Germinal center (tissue), 1 donor: ENCODE measurements at places on chromosomes 13 and 19.

DNA sequence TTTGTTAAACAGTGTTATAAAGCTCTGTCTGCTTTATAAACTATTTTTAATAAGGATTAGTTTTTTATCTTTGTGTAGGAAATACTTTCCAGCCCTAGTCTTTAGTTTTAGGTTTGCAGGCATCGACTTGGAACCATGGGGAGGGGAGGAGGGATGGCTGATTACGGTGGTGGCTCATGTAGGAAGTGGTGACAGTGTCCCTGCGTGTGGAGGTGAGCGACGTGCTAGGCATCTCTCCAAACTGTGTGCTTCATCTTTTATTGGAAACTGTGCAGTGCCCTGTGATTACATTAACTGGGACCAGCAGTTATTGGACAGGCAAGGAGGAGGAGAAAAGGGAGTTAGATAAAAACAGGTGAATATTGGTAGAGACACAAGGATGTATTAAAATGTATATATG, 203.8 kb downstream of the ATP8A2 start:
- no peak for DNase-seq

- no peak for DNase-seq
Observed at GRCh38 chr19:47019431-47020041, at the start of gene NPAS1. TSS of gene NPAS1 (plus strand) at chr19:47019837. CDS start at chr19:47021048, 1,211 bp downstream.

- DNase-seq = no peak
Observed at GRCh38 chr19:47152632-47153031, 22.0 kb downstream of the SAE1 start.

DNA sequence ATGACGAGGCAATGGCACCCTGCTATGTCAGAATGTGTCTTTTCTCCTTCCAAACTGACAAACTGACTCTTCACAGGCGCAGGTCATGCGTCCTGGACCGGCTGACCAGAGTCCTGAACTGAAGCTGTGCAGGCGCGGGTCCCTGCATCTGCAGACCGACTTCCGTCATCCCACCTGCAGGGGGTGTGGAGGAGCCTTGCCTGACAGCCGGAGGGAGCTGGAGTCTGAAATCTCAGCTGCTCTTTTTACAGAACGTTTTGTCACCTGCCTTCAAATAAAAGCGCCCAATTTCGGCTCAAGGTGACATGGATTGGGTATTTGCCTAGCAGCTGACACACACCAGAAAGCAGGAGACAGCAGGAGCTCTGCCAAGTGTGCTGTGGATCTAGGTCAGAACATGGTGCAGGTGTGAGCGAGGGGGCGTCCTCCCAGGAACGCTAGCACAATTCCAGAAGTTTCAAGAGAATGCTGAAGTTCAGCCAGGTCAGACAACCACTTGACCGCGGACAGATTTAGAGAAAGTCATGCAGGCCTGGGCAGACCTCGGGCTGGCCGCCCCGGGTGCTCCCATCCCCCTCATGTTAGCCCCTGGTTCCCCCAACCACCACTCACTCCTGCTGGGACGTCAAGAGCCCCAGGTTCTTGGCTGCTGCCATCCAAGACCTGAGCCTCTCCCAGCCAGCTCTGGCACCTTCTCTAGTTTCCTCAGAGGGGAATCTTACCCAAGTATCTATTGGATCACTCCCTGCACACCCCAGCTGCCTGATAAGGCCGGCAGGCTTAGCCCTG, 32.8 kb downstream of the ELL start:
- no peak for DNase-seq

- DNase-seq = no peak
Observed at GRCh38 chr19:711254-711653, 2.5 kb downstream of the PALM start.

- no peak for DNase-seq
Observed at GRCh38 chr13:104477261-104477660, 1411.0 kb upstream of the SLC10A2 start.

GRCh38 chr13:108049211-108049610, 166.1 kb downstream of the LIG4 start:
- DNase-seq = no peak

DNA sequence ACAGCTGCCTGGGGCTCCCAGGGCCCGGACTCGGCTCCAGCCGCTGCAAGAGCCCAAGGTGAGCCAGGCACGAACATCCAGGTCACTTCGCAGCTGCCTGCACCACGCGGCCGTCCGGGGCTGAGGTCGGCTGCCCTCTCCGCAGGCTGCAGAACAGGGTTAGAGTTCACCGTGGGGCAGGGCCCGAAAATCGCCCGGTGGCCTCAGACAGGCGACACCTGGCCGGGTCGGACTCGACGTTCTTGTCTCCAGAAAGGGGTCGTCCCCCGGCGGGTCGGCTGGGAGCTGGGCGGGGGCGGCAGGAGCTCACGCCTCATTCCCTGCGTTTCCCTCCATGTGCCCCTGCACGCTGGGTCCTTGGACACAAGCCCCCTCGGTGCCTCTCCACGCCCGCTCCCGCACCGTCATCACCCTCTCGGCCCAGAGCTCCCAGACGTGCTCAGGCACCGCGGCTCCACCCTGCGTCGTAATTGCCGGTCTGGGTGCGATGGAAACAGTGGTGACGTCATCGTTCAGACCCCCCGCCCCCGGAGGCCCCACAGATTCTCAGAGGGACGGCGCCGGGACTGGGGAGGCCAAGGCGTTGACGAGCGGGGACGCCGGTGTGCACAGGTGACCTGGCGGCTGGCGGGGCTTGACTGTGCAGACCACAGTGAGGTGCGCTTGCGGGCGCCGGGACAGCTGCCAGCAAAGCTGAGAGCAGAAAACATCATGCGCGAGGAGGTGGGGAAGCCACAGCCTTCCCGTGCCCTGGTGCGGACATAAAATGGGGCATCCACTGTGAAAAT, 4.0 kb upstream of the GRIN3B start:
- DNase-seq = peak; percentile 29

- no peak for DNase-seq
Observed at GRCh38 chr13:74819549-74819948, 662.4 kb downstream of the TBC1D4 start.

- DNase-seq = no peak
Observed at GRCh38 chr13:79525064-79525857, 44.3 kb downstream of the NDFIP2 start.

- peak; percentile 49 for DNase-seq
Observed at GRCh38 chr13:113029487-113030258, 60.7 kb downstream of the MCF2L start.

- no peak for DNase-seq
Observed at GRCh38 chr19:49971991-49972411, 11.0 kb upstream of the SIGLEC11 start.

DNA sequence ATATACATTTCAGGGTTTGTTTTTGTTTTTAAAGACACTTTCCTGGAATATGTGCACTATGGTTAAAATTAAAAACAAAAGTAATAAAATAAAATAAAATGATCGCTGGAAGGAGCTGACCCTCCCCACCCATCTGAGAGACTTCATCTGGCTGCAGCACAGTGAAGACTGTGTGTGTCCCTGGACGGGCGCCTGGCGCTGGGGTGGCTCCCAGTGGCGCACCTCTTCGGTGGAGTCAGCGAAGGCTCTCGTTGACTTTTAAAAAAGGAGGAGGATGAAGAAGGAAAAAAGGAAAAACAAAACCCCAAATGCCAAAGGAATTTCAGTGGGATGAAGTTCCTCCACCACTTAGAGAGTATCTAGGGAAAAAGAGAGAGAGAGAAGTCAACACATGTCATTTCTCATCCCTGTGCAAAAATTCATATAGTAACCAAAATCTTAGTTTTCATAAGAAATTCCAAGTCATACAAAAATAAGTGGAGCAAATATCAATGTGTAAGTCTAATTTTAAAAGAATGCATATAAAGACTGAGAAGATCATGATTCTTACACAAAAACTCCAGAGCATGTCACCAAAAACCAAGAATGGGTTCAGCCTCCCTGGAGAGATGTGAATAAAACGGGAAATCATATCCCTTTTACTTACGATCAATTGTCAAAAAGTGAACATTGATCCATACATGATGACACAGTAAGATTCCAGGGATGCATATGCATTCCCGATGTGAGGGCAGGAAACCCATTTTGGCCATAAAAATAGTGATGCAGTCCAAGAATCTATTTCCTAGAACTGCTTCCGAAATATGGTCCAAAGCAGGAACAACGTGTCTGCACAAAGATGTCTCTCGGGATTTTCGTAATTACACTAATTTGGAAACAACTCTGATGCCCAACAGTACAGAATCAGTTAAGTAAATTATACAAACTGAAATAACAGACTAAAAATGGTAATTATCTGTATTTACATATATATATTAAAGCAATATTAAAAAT, 123.8 kb downstream of the STK24 start:
- no peak for DNase-seq

GRCh38 chr13:89862691-89863036, 1484.8 kb upstream of the MIR17HG start:
- DNase-seq = no peak

DNA sequence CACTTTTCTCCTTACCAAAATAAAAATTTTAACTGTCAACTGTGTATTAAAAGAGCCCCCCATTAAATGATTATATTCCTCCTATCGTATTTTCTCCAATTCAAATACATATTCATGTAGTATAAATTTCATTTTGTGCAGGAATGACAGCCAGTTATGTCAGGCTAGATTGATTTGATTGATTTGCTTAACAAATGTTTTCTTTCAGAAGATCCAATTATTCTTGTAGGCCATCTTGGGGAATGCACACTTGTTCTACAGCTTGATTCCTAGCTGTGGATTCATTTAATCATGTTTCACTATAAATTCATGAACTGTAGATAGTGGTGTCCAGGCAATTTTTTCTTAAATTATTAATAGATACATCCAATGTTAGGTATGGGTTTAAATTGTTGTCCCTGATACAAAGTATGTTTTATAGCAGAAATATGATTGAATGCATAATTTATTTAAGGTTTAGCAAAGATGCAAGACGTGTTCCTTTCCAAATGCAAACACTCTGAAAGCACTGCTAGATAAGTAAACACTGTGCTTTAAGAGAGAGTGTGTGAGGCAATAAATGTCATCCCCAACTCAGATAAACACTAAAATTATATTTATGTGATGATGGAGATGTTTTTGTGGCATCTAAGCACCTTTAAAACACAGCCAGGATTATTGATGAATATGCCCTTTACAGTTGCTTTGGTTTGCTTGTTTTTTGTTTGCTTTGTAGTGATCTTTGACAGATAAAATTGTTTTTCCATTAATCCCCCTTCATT, 531.1 kb downstream of the DCT start:
- no peak for DNase-seq

GRCh38 chr13:93727211-93728141, 500.9 kb downstream of the GPC6 start:
- no peak for DNase-seq

DNA sequence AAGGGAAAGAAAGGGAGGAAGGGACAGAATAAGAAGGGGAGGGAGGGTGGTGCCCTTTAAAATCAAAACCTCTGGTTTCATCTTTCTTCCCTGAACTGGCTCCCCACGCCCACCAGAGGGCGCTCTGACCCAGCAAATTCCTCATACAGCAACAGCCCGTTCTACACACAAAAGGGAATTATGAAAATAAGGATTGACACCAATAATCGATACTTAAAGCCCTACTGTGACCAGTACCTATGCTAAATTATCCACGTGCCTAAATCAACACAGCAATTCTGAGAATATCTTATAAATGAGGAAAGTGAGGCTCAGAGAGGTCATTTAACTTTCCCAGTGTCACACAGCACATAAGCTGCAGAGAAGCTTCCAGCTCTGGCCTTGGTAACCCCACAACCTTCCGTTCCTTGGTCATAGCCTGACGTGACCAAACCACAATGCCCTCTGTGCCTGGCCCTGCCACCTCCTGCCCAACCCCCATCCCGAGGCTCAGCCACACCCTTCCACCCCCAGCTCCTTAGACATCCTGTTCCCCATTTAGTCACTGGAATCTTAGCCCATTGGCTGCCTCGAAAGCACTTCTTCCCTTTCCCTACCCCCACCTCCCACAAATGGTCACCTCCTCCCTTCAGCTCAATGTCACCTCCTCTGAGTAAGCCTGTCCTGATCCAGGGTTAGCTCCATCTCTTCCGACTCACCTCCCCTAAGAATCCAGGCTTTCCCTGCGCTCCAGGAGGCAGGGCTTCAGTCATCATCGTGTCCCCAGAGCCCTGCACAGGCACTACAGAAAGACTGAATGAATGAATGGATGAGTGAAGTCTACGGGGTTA, 34.2 kb upstream of the PNMA8B start:
- peak; percentile 75 for DNase-seq

DNA sequence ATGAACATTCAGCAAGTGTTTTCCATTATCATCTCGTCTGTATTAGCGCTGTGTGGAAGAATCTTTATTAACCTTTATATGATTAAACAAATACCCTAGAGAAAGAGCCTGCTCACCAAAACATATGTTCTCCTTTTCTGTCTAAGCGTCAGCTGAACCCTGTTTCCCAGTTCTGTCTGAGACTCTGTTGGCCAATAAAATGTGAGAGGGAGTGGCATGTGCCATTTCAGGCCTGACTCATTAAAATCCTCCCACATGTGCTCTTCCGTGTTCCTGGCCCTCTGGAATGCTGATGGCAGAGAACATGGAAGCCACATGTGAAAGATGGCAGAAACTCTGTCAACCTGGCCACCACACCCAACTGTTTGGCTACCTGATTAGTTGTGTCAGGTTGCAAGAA, 181.9 kb upstream of the EDNRB start:
- no peak for DNase-seq

GRCh38 chr19:51161266-51161665, 19.2 kb downstream of the SIGLEC7 start:
- DNase-seq = no peak

- no peak for DNase-seq
Observed at GRCh38 chr19:46958532-46958931, 61.1 kb upstream of the NPAS1 start.

GRCh38 chr13:102255409-102255808, 146.4 kb downstream of the FGF14 start:
- DNase-seq = no peak

DNA sequence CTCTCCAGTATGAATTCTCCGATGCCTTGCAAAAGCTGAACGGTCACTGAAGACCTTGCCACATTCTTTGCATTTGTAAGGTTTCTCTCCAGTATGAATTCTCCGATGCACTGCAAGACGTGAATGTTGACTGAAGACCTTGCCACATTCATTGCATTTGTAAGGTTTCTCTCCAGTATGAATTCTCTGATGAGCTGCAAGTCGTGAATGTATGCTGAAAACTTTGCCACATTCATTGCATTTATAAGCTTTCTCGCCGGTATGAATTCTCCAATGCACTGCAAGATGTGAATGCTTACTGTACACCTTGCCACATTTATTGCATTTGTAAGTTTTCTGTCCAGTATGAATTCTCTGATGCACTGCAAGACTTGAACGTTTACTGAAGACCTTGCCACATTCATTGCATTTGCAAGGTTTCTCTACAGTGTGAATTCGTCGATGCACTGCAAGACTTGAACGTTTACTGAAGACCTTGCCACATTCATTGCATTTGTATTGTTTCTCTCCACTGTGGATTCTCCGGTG, 20.0 kb upstream of the ZNF841 start:
- no peak for DNase-seq
